Esophagus squamous epithelium (tissue), 5 donors: ENCODE measurements at places on chromosomes 3 and 15.

GRCh38 chr3:66839508-66839907, 158.6 kb upstream of the KBTBD8 start:
- no peak for DNase-seq

GRCh38 chr15:42348083-42348482, 11.2 kb upstream of the CAPN3 start:
- no peak for DNase-seq

- DNase-seq = no peak
Observed at GRCh38 chr3:151044706-151045105, 40.8 kb upstream of the MED12L start.

DNA sequence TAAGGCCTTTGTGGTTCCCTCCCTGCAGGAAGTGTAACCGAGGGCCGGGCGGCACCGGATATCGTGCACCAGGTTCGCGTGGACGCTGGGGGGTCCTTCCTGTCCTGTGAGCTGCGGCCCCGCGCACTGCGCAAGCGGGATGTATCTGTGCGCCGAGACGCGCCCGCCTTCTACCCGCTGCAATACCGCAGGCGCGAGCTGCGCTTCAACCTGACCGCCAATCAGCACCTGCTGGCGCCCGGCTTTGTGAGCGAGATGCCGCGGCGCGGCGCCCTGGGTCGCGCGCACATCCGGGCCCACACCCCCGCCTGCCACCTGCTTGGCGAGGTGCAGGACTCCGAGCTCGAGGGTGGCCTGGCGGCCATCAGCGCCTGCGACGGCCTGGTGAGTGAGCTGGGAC, 35.9 kb downstream of the SAXO2 start:
- DNase-seq = no peak

GRCh38 chr3:147651107-147651778, 242.1 kb downstream of the ZIC1 start:
- DNase-seq = no peak

- DNase-seq = no peak
Observed at GRCh38 chr3:127614928-127615589, 13.9 kb upstream of the PODXL2 start.

- no peak for DNase-seq
Observed at GRCh38 chr3:72375237-72376076, 472.8 kb downstream of the SHQ1 start.

DNA sequence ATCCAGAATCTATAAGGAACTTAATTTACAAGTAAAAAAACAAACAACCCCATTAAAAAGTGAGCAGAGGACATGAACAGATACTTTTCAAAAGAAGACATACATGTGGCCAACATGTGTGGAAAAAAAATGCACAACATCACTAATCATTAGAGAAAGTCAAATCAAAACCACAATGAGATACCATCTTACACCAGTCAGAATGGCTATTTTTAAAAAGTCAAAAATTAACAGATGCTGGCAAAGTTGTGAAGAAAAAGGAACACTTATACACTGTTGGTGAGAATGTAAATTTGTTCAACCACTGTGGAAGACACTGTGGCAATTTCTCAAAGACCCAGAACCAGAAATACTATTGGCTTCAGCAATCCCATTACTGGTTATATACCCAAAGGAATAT, 830.0 kb upstream of the ALCAM start:
- no peak for DNase-seq

DNA sequence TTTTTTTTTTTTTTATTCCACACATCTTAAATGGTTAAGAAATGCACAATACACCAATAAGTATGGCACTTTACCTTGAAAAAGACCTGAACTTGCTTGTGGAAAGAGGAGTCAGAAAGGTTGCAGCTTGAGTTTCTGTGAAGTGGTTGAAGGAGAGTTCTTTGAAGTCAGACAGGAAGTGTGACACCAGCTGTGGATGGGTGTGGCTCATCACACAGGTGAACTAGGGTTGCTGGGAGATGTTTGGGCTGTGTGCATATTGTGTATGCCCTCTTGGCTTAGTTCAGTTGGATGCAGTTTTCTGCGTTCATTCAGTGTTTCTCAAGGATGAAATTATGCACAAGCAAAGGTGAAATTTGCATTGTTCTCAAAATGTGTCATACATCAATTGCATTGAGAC, 6.3 kb downstream of the AEN start:
- no peak for DNase-seq

- DNase-seq = no peak
Observed at GRCh38 chr3:8663177-8664061, 18.8 kb upstream of the SSUH2 start.

GRCh38 chr3:154758109-154758868, 321.8 kb upstream of the MME start:
- DNase-seq = no peak

- DNase-seq = no peak
Observed at GRCh38 chr3:81255463-81255862, 506.0 kb downstream of the GBE1 start.

DNA sequence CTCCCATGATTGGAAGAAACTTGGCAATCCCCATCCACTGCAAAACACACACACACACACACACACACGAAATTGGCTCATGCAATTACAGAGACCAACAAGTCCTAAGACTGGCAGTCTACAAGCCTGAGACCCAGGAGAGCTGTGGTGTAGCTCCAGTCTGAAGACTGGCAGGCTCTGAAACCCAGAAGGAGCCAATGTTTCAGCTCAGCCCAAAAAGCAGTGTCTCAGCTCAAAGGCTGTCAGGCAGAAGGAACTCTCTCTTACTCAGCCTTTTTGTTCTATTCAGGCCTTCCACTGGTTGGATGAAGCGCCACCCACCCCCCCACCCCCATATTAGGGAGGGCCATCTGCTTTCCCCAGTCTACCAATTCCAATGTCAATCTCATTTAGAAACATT, 32.1 kb downstream of the MESD start:
- no peak for DNase-seq

GRCh38 chr3:61343543-61343942, 92.3 kb upstream of the FHIT start:
- DNase-seq = no peak

DNA sequence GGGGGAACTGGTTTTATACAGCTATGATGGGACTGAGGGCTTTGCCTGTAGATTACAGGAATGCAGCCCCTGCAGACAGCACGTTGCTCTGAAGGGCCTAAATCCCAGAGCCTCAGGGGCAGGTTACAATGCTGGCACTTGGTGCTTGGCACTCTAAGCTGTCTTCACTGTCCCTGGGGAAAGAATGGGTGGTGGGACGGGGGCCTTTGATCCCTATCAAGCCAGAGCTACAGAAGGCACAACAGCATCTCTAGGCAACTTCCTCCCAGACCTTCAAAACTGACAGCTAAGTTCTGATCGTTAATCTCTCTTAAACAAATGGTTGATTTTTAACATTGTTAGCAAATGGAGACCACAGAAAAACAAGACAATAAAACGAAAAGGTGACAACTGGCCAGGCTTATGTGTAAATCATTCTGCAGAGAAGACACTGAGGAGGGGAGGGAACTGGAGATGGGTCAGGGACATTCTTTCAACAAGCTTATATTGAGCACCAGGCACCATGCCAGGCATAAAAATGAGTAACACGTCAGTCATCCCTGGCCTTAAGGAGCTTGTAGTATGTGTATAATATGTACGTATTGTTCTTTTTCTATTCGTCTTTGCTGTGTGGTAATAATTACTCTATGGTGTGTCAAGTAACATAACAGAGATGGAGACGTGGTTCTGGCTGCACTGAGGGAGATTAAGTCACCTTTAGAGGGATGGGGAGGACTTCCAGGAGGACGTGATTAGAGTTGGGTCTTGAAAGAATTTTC, 49.1 kb downstream of the CA12 start:
- no peak for DNase-seq

DNA sequence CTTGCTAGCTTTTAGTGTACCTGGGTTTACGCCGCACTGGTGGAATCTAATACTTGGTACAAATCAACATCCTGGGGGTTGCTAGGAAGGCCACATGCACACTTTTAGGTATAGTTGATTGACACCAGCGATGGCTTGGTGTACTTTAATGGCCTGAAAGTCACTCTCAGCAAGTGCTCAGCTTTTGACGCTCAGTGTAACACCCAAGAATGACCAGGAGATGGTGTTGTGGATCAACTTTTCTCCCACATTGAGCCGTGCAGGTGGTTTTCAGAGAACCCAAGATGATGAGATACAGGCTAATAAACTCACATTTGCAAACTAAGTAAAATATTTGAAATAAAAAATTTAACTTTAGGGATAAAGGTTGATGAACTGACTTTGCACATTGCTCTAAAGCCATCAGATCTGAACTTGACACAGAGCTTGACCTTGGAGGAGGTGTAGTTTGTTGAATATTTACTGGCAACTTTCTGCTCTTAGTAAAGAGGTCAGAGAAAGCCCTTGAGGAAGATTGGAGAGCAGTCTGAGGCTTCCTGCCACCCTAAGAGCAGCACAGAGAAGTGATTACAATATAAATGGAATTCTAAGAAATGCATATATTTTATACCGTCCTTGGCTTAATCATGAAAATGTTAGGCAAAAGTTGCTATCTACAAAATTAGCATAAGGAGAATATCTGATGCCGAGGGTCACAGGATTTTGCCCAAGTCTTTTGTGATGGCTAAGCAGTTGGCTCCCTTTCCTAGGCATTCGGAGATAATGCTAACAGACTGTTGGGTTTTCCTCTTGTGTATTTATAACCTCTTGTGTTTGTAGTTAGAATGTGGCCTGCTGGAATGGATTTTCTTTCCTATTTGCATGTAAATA, 143.4 kb upstream of the RASGRP1 start:
- DNase-seq = no peak

GRCh38 chr3:136804813-136805212, 14.1 kb upstream of the SLC35G2 start:
- no peak for DNase-seq

- no peak for DNase-seq
Observed at GRCh38 chr3:31053299-31053698, 158.8 kb upstream of the GADL1 start.

DNA sequence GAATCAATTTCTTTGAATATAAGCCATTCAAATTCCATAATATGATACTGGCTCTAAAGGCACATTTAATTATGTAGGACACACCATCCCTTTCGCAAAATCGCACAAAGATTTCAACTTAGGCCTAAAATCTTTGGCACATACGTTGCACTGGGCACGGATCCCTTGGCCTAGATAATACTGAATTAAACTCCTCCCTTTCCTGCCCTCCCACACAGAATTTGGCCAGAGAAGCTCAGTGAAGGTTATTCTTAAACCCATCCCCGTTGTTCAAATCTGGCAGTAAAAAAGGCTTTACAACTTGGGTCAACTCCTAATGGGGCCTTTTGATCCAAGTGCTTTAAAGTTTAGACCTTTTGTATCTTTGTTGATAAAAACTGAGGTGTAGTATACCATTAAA, 247.2 kb downstream of the PTPRG start:
- DNase-seq = no peak

DNA sequence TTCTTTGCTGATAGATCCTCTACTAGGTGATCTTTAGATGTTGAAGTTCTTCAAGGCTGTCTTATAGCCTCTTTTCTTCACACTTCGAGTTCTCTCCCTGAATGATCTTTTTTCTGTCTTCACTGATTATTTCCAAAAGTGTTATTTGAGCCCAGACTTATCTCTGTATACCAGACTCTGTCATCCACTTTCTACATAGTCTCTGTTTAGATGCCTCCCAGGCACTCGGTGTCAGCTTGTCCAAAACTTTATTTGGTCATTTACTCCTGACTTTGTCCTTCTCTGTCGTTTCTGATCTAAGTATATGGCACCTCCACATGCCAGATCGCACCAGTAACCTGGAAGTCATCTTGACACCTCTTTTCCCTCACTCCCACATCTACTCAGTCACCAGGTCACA, 27.6 kb downstream of the KLHL18 start:
- no peak for DNase-seq

DNA sequence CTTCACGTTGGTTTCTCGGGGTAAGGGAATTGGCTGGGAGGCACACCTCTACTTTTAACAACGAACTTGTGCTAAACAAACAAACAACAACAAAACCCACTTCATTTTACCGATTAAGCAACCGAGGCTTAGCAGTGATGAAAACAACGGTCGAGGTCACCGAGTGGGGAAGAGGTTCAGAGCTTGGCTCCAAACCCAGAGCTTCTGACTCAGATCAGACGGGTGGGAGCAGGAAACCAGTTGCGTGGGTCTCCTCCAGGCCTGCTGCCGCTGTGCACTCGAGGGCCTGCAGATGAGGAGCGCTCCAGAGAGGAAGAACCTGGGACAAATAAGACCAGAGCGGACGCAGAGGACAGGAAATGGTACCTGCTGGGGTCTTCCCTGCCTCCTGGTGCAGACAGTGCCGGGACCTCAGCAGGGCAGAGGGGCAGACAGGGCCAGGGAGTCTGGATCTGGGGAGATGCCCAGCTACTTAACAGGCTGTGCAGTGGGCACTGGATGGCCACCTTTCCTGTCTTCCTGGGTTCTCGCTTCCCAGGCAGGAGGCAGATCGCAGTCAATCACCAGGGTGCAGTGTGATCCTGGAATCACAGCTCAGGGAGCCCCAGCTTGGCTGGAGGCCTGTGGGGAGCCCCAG, 99.0 kb upstream of the MEF2A start:
- DNase-seq = no peak

DNA sequence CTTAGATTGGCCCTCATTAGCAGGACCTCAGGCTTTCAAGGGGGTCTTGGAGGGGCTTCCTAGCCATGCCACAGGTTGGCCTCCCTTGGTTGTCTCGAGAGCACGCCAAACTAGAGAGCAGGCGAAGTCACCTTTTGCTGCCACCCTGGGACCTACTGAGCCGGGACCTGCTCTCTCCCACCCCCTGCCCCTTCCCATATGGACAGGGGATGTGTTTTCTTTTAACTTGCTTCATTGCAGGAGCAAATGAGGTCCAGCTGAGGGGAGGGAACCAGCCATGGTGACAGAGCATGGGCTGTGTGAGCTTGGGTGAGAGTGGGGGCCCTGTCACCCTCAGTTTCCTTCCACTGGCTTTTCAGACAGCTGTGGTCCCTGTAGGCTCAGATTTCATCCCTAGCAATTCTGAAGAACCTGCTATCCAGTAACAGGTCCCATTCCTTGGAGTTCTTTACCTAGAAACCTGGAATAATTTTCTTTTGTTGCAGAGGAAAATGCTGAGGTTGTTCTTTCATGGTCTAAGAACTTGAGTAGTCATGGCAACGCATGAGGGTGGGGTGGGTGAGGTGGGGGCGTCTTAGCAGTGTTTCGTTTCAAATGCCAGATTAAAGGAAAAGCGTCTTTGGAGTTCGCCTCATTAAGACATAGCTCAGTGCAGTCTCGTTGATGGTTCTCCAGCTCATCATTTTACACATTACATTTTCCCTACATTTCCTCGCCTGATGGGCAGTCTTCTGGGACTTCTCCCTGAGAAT, 20.1 kb upstream of the MAGEF1 start:
- DNase-seq = no peak

GRCh38 chr3:137171834-137172603, 214.2 kb downstream of the IL20RB start:
- DNase-seq = no peak

- DNase-seq = no peak
Observed at GRCh38 chr3:26623419-26624208, 1.0 kb downstream of the LRRC3B start.

- no peak for DNase-seq
Observed at GRCh38 chr15:54131410-54131809, 153.2 kb downstream of the UNC13C start.

DNA sequence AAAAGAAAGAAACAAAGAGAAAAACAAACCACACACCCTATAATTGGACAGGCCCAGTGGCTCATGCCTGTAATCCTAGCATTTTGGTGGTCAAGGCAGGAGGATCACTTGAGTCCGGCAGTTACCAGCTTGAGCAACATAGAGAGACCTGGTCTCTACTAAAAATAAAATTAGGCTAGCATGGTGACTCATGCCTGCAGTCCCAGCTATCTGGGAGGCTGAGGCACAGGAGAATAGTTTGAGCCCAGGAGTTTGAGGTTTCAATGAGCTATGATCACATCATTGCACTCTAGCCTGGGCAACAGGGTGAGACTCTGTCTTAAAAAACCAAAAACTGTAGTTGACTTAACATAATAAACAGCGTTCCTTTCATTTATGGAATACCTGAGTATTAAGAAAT, 72.3 kb upstream of the ST3GAL6 start:
- no peak for DNase-seq
